ENCODE measurements at places on chromosomes 1 and 21.

GRCh38 chr1:151972542-151973248, 21.0 kb downstream of the S100A10 start:
- no peak for DNase-seq

GRCh38 chr21:30695956-30696355, 22.6 kb downstream of the KRTAP21-3 start:
- DNase-seq, result no peak

DNA sequence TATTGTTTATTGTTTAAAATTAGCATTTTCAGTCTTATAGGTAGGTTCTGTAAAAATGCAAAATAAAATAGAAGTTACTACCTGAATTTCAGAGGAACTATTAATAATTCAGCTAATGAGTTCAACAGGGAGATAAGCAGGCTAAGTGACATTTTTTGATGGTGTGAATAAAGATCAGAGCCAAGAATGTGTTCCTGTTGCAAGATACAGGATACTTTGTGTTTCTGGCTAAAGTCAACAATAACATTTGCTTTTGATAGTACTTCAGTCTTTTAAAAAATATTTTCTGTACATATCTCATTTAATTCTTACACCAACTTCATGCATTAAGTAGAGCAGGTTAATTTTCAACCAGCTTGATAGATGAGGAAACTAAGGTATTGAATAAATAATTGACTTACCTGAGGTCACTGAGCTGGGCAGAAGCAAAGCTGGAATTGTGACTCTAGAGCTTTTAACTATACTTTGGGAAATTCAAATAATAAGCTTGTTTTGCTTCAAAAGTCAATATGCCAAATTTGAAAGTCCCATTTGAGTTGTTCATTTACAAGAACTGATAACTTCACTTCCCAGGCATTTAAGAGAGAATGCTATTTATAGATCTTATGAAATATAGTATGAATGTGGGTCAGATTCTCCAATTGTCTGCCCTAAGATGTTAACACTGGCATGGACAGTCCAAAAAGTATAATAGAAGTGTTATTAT, 6.0 kb downstream of the GORAB start:
- DNase-seq, result no peak

DNA sequence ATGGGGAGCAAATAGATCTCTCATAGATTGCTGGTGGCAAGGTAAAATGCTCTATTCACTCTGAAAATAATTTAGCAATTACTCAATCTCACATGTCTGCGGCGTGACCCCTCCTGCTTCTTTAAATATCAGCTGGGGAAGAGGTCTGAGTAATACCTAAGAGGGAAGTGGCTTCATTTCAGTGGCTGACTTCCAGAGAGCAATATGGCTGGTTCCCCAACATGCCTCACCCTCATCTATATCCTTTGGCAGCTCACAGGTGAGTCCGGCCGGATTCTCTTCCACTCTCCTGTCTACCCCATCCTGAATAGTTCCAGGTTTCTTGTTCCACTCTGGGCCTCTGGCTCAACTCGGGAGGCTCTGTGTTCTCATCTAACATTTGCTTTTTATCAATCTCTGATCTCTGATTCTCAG, at the start of gene SLAMF7:
SLAMF7 (plus strand) TSS at position 150 of the 414 bp plus-strand sequence; CDS start at position 205, 55 bp downstream.
- no peak for DNase-seq

GRCh38 chr1:162844153-162844552, 16.8 kb downstream of the CCDC190 start:
- DNase-seq, result no peak

GRCh38 chr1:95023399-95024043, 49.2 kb downstream of the ALG14 start:
- DNase-seq, result no peak

- DNase-seq, result no peak
Measured at GRCh38 chr1:161089251-161089924, at the start of gene NECTIN4. Gene NECTIN4, minus strand, starts transcription at chr1:161089558. Its CDS starts 262 bp downstream, at chr1:161089296.

GRCh38 chr1:45033356-45033755, 21.3 kb downstream of the UROD start:
- no peak for DNase-seq

- DNase-seq, result no peak
Measured at GRCh38 chr1:57832612-57833011, 408.8 kb upstream of the DAB1 start.

- peak; percentile 56 for DNase-seq
Measured at GRCh38 chr1:20124456-20125057, 5.2 kb upstream of the PLA2G2D start.

DNA sequence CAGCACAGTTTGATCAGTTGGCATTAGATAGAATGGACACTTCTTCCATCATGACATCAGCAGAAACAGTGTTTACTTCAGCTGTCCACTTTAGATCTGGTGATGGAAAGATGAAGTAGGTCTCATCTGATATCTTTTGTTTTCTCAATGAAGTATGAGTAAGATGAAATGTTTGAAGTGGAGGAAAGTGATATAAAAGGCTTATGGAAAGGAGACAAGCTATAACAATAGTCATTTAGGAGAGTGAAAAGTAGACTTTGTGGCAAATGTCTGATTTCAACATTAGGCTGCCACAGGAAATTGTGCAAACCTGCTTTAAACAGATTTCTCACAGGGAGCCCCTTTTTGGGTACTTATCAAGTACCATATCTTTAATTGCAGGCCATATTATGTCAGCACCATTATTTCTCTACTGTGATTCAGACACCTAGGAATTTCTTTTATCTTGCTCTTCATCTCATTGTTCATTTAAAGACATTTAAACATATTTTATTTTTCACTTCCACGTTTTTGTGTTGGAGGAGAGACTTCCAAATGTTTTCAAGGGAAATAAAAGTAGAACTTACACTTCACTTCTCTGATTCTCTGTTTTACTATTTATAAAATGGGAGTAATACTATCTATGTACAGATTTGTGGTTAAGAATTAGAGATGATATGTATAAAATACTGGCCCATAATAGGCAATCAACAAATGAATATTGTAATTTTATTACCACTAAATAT, 18.1 kb downstream of the PDC start:
- no peak for DNase-seq

DNA sequence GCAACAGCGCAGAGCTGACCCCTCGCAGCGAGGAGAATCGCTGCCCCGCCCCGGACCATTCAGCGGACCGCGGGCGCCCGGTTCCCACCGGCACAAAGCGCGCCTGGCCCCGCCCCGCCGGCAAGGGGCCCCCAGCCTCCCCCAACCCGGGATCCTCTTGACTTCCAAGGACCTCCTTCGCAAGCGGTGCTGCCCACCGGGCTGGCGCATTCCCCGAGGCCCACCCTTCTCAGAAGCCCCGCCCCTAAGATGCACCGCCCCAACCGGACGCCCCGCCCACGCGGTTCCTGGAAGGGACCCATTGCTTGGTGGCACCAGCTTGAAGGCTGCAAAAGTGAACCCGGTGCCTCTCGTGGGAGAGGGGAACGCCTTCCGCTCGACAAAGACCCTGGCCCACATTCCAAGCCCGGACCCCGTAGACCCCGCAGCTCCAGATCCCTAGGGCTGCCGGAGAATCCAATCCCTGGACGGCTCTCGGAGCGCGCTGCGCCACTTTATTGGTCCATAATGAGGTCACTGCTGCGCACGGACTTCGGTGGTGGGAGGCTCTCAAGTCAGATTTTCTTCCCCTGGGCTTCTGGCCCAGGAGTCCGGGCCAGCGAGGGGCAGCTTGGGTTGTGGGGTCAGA, 2.0 kb downstream of the HES3 start:
- no peak for DNase-seq

DNA sequence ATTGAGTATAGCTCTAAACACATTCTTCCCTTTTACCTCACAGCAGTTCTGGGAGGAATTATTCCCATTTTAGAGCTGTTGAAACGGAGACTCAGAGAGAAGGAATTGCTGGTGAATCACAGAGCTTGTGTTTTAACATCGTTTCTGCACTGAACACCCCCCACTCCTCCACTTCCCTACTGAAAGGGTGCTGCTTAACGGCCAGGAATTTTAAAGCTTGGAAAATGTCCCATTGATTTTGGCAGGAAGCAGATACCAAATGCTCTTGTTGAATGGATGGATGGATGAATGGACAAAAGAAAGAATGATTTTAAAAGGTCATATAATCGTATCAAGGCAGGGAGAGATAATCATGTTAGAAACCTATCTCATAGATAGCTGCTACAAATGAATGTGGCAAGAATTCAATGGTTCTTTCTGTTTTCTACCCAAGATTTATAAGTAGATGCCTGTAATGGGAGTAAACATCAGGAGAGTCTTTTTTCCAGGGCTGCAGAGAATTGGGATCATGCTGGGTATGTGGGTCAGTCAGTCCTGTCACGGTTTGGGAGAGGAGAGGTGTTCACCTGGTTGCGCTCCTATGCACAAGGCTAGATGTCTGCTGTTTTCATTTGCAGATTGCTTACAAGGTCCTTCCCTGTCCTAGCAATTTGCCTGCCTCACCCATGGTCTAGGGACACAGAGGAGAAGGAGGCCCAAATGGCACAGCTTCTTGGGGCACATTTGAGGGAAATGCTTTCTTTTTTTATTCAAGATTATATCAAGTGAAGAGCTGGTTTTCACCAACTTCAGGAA, 19.0 kb downstream of the FAM163A start:
- DNase-seq, result no peak

DNA sequence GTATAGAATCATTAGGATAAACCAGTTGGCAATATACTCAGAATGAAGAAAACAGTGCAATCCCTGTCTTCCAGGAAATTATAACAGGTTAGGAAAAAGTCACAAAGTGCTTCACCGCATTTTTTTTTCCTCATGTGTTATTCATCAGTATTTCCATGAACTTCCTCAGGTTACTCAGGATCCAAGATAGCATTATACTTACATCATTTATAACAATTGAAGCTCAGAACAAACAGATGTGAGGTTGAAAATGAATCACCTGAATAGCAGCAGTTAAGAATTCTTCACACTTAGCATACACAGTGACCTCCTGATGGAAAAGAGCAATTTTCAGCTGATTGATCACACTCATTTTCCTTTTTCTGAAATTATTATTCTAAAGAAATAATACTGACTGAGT, 1040.7 kb upstream of the B3GALT2 start:
- no peak for DNase-seq

DNA sequence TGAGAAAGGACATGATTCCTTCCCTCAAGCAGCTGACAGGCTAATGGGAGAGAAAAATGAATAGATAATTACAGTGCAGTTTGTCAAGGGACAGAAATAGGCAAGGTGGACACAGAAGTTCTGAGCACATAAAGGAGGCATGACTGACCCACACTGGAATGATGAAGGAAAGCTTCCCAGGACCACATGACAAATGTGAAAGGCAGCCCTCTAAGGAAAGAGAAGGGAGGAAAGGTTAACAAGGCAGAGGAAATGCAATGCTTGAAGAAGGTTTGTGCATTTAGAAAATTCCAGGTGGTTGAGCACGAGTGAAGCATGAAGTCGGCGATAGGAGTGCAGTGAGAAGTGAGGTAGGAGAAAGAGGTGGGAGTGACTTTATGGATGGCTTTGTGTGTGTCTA, 37.4 kb downstream of the LAMC2 start:
- no peak for DNase-seq

DNA sequence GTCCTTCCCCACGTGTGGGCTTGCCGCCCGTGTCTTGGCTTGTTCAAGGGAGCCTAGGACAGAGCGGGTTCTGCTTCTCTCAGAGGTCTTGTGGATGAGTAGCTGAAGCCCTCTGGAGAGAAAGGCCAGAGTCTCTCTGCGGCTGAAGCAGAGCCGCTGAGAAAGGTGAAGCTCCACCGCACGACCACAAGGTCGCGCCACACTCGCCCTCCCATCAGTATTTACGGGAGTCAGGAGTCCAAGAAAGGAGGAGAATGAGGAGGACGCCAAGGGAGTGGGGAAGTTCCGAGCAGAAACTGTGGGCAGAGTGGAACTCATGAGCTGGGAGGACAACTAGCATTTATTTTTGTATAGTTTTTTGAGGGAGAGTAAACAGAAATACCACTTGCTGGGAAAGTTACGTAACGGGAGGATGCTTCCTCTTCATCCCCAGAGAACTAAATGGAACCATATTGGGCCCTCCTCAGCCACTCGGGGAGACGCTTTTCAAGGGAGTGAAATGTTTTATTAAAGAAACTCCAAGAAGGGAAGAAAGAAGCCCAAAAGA, 51.6 kb upstream of the HAO2 start:
- DNase-seq, result no peak

GRCh38 chr1:1331068-1331965, at the start of gene TAS1R3:
Gene TAS1R3, plus strand, starts transcription at chr1:1331280. Its CDS starts 66 bp downstream, at chr1:1331346.
- DNase-seq, result no peak

GRCh38 chr1:31416101-31416736, 3.2 kb downstream of the SERINC2 start:
- DNase-seq, result no peak

- DNase-seq, result no peak
Measured at GRCh38 chr1:6220236-6220635, 14.3 kb downstream of the RNF207 start.

DNA sequence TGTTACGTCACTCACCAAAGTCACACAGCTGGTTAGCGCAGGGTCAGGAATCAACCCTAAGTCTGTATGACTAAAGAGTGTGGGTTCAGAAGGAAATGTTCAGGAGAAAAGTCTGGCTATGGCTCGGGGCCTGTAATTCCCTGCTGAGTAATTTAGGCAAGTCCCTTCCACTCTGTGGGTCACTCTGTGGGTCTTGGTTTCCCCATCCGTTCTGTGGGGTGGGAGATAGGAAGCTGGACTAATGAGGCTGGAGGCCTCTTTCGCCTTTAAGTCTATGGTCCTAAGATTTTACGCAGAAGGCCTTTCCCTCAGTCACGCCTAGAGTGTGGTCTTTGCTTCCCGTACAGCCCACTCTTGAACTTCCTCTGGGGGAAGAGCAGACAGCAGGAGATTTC, 14.3 kb upstream of the MED18 start:
- DNase-seq, result no peak

DNA sequence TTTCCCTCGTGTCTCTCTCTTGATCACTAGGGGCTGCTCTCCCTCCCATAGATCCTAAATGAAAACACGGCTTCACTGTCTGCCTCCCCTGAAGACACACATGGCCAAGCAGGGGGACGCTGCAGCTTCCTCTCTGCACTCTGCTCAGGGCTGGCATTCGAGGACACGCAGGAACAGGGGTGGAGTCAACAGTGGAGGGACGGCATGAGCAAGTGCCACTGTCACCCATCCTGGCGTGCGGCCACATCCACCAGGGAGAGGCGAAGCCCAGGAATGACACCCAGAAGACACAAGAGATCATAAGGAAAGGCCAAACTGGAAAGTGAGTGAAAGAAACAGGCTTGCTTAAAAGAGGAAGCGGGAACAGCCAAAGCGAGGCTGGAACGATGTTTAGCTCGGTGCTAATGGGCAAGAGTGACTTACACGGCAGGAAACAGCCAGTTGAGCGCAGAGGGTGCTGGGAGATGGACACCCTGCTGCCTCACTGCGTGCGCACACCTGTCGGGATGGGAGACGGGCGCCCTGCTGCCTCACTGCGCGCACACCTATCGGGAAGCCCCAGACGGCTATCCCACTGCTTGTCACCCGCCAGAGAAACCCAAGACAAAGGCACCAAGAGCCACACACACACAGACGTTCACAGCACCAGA, 13.6 kb upstream of the C1QTNF12 start:
- no peak for DNase-seq

GRCh38 chr1:17161137-17161740, 42.0 kb upstream of the PADI2 start:
- DNase-seq, result peak; percentile 29

- no peak for DNase-seq
Measured at GRCh38 chr1:24236789-24237371, 49.8 kb upstream of the IFNLR1 start.

GRCh38 chr1:215780139-215780538, 213.0 kb downstream of the KCTD3 start:
- DNase-seq, result no peak
